ENCODE measurements at places on chromosomes 11 and 22. TPM values are rescaled to one million over a fixed set of nuclear protein-coding genes. Genes with fewer than 3 reads are reported as not detected.

Gene DDX17
- 381 TPM for total RNA-seq

Gene APOA4
- total RNA-seq: not detected

Gene HYOU1
- 311 TPM for total RNA-seq

Gene TNNT3
- not detected for total RNA-seq

Gene ART5
- not detected for total RNA-seq
